ENCODE measurements at places on chromosomes 7 and 10.

GRCh38 chr10:9766762-9767161 is 1250.9 kb upstream of the CELF2 start:
- DNase-seq, result peak; percentile 24

DNA sequence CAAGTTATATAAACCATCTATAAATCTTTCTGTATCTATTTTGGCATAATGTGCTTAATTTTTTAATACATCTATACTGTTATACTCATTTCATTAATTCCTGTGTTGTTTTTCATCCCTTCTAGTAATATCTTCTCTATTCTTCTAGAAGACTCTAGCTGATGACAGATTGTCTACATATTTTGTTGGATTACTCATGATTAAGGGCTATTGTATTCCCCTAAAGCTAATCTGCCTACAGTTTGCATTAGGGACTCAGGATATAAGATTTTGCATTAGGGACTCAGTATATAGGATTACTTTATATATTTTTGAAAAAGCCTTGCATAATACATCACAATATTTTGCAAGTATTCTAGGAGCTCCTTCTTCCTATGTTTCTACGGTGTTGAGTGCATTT is 8.3 kb upstream of the SEMA3A start:
- no peak for DNase-seq

DNA sequence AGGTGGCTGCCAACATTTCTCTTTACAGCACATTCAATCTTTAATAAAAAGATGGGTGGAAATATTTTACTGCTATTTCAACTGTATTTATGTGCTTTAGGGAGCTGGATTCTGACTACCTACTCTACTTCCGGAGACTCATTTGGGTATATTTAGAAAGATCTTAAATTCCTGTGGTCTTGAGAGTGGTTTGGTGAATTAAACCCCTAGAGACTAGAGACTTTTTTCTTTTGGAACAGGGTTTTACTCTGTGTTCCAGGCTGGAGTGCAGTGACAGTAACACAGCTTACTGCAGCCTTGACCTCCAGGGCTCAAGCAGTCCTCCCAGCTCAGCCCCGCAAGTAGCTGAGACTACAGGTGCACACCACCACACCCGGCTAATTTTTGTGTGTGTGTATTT is 79.0 kb upstream of the HABP2 start:
- no peak for DNase-seq

DNA sequence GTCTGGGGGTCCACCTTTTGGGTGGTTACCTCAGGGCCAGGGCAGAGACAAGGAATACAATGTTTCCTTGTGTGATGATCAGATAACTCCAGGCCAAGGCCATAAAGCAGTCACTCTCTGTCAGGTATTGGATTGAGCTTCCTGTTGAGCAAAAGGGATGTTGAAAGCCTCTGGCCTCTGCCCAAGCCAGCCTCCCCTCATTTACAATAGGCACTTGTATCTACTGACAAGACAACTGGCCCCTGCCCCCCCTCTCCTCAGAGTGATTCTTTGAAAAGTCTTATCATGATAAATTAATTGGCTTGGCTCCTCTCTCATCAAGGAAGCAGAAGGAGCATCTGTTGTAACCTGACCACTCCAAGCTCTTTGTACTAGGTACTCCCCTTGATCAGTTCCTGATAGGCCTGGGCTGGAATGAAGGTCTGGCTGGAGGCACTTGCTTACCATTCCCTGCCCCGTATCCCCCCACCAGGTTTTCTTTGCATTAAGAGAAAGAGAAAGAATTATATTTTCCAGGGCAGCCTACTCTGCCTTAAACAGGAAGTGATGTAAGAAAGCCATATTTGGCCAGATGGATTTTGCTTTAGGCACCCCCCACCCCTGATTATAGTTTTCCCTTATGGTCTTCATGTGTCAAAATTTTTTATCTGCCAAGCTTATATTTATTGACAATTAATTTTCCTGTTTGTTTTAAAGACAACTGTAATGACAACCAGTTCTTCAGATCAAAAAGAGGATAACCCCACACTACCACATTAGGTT is 42.1 kb upstream of the HPS1 start:
- peak; percentile 37 for DNase-seq

- no peak for DNase-seq
These were observed 164.2 kb upstream of the EEPD1 start for GRCh38 chr7:35988818-35989217.

- DNase-seq, result no peak
These were observed 828.6 kb upstream of the GHITM start for GRCh38 chr10:83310688-83311087.

Measured in hematopoietic multipotent progenitor cell treated with erythropoietin and hydrocortisone succinate and interleukin-3 and kit ligand, for 4 days (in vitro differentiated cells).